GM04503 (cell line): ENCODE measurements at places on chromosomes 6 and 20.
A peak's percentile ranks its signal among the peaks of the same experiment; 100 is the strongest.

GRCh38 chr6:15366003-15366535, 120.2 kb downstream of the JARID2 start:
- no peak for DNase-seq

DNA sequence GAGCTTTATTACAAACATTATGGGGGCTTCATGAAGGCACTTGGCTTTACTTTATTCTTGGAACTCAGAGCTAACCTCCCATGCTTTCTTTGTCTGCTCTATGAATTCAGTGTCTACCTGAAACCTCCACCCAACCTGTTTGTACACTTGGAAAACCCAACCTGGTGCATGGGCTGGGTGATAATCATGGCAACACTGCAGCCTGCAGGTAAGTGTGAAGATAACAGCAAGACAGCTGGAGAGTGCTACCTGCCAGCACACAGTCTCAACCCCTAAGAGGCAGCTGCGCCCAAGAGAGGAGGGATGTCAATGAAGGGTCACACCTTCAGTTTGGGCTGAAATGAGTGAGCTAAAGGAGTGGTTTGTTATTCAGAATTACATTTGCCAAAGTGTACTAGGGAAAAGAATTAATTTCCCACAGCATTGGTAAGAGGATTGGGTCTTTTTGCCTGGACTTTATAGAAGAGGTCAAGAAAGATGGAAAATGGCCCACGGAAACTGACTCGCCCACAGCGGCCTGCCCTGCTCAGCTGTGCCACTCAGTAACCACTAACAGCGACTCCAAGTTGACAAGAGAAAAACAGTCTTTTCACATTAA, 24.4 kb downstream of the FOXQ1 start:
- no peak for DNase-seq

GRCh38 chr6:15462717-15463525, 199.9 kb downstream of the DTNBP1 start:
- DNase-seq: peak; percentile 52

DNA sequence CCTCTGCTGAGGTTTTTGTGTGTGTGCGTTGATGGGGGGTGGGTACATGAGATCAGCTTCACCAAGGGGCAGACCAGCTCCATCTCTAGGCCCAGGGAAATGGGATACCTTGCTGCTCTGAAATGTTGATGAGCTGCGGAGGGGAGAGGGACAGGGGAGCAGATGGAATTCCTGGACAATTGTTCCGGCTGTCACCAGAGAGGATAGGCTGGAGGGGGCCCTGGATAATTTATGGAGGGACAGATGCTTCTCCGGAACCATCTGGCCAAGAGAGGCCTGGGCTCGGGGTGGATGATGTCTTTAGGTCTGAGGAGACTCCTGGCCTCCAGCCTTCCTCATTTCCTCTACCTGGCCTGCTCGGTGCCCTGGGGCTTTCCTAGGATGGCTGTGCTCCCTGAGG, 1.9 kb upstream of the TJAP1 start:
- no peak for DNase-seq

DNA sequence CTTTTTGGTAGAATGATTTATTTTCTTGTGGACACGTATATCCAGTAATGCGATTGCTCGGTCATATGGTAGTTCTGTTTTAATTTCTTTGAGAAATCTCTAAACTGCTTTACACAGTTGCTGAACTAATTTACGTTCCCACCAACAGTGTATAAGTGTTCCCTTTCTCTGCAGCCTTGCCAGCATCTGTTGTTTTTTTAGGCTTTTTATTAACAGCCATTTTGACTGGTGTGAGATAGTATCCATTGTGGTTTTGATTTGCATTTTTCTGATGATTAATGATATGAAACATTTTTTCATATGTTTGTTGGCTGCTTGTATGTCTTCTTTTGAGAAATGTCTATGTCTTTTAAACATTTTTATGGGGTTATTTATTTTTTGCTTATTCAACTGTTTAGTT, 196.7 kb downstream of the MOXD1 start:
- DNase-seq: no peak

GRCh38 chr20:48287552-48288170, 502.4 kb upstream of the SULF2 start:
- no peak for DNase-seq

DNA sequence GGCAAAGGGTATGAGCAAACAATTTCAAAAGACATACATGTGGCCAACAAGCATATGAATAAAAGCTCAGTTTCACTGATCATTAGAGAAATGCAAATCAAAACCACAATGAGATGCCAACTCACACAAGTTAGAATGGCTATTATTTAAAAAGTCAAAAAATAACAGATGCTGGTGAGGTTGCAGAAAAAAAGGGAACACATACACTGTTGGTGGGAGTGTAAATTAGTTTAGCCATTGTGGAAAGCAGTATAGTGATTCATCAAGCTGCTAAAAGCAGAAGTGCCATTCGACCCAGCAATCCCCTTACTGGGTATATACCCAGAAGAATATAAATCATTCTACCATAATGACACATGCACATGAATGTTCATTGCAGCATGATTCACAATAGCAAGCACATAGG, 6.7 kb upstream of the KHDC1L start:
- DNase-seq: no peak

GRCh38 chr6:167323111-167323510, 1.8 kb upstream of the TTLL2 start:
- no peak for DNase-seq

DNA sequence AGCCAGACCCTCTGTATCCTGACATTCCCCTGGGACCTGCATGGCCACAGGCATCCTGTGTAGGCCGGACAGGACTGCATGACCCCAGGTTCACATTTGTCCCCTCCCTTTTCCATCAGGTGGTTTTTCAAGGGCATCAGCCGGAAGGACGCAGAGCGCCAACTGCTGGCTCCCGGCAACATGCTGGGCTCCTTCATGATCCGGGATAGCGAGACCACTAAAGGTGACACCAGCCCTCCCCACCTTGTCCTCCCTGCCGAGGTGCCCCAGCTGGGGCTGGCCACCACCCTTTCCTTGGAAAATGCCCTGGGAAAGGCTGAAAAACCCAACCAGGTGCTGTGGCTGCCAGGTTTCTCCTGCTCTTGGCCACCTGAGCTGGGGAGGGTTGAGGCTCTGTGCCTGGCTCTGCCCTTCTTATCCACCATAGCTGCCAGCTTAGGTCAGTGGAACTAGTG, 27.6 kb downstream of the HCK start:
- DNase-seq: no peak

DNA sequence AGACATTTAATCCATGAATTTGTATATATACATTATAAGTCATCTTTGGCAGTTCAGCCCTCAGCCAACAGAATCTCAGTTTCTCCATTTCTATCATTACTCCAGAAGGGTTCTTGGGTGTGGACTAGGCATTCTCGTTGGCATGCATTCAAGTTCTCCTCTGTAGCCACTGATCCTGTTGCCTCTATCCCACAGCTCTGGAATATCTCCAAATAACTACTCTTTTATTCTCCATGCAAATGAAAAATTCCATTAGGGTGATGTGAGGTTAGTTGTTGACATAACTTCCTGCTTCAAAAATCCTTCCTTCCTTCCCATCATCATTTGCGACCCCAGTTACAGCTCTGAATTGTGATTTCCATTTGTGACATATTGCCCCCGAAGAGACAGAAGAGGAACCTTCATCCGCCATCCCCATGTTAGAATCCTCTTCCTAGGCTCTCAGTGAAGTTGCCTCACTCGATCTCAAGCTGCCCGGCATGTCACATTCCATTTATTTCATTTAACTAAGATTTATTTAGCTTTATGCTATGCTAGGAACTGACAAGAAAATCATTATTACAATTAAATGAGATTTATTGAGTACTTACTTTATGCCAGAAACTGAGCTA, 93.7 kb upstream of the EDN1 start:
- DNase-seq: peak; percentile 30

- DNase-seq: no peak
These were observed 133.9 kb upstream of the BTN3A2 start for GRCh38 chr6:26231006-26231587.

DNA sequence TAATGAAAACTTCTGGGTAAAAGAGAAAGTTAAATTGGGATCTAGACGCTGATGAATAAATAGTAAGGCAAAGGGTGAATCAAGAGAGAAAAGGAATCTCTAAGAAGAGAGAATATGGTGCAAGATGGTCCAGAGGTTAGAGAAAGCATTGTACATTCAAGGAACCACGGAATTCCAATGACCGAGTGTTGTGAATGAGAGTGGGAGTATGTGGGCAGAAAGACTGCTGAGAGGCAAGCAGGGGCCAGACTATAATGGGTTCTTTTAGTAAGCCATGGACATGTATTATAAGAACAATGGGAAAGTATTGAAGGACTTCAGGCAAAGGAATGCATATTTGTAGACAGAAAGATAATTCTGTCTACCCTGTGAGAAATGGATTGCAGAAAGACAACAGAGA, 45.2 kb downstream of the SPTLC3 start:
- DNase-seq: no peak

DNA sequence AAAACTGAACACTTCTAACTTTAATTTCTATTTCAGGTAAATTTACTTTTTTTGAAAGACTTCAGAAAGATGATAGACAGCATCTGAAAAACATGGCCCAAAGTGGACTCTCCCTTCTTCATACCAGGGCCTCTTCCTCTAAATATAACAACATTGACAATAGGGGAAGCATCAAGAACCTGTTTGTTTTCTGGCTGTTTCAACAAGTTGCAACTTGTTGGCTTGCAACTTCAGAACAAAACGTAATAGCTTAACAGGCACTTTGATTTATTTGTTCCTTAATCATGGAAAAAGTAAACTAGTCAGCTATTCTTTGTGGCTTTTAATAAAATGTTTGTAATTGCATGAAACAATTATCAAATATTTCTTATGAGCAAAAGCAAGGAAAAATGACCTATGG, 34.3 kb downstream of the RGS17 start:
- DNase-seq: no peak

- DNase-seq: no peak
These were observed 2.8 kb downstream of the UQCC2 start for GRCh38 chr6:33708516-33709204.

GRCh38 chr6:98039904-98040607, 757.0 kb upstream of the MMS22L start:
- peak; percentile 3 for DNase-seq

GRCh38 chr20:54167909-54168872, 5.6 kb downstream of the CYP24A1 start:
- no peak for DNase-seq

GRCh38 chr6:169092375-169092774, 161.3 kb downstream of the THBS2 start:
- DNase-seq: no peak

- DNase-seq: no peak
These were observed 165.1 kb downstream of the CDKAL1 start for GRCh38 chr6:20699402-20699801.

- DNase-seq: no peak
These were observed 38.7 kb downstream of the RPS12 start for GRCh38 chr6:132853059-132853458.

DNA sequence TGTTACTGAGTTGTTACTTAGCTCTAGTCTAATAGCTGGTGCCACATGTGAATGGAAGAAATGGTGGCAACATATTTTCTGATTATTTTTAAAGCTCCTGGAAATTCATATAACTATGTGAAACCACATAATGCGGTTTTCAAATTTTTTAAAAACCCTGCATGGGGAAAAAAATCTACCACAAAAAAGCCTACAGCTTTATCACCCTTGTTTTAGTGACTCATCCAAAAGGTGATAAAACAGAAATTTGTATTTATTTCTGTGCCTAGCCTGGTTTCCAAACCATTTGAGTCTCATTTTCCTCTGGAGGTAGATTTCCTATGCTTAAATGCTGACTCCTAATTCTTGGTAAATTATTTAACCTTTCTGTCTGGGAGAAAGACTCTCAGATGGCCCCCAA, 5.4 kb upstream of the FBXO30 start:
- no peak for DNase-seq

- DNase-seq: no peak
These were observed 48.9 kb upstream of the BHLHE23 start for GRCh38 chr20:63055575-63056235.

DNA sequence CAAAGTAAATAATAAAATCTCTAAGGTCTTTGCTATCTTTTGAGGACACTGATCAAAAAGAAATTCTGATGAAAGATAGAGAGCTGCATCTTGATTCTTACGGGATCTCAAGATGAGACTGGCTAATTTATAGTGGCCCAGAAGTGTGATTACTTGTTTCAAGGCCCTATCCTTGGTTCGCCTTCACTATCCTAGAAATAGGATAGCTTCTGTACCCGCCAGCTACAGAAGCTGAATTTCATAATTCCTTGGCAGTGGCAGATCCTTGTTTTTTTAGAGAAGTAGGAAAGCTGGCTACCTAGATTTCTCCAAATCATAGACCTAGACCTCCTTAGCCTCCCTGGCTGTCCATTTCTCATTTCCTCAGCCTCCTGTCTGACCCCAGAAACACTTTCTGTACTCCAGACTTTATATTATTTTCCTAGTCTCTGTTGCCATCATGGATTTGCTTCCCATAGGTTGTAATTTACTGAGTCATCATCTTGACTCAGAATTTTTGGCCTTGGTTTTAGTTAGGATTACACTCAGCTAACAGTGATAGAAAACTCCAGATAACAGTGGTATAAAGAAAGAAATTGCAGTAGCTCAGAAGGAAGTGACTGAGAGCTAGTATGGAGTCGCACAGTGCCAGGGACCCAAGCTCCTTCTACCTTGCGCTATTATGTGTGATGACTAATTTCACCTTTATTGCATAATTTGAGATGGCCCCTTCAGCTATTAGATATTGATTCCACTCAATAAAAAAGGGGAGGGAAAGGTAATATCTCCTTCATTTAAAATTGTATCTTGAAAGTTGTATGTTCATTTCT, 27.7 kb downstream of the PHF3 start:
- peak; percentile 35 for DNase-seq

DNA sequence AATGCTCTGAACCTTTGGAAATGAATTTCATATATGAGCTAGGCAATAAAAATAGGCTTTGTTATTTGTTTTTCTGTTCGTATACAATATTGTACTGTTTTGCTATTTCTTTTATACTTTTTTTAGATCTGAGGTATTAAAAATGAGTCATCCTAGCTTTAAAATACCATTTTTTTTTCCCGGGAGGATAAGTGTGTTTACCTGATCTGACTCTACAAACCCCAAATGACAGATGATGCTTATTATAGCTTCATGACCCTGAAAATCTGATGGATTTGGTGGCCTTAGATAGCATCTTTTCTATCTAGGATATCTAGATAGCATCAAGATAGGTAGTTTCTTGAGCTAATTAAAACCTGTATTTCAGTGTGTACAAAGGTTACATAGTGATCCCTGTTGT, 206.4 kb downstream of the DTNBP1 start:
- no peak for DNase-seq

DNA sequence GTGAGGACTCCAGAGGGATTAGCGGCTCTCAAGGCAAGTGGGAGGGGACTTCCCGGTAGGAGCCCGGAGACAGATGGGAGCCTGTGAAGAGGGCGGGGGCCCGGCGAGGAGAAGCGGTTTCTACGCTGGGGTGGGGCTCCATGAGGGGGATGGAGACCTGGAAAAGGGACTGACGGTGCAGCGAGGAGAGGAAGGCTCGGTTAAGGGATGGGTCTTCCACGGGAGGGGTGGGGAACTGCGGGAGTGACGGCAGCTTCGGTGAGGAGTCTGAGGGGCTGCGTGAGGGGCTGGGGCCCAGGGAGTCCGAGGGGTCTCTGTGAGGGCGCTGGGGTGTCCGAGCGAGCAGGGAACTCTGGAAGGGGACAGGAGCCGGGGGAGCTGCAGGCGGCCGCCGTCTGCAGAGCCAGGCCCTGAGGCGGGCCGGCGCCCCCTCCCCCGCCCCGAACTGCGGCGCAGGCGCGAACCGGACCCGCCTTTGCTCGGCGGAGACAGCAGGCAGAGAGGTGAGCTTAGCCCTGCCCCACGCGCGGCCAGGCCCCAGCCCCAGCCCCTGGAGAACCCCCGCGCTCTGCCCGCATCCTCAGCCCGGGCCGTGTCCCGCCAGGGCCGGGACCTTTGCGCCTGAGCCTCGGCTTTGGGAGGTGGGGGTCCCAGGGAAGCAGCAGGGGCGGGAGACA, at the start of gene NRSN2:
TSS of gene NRSN2 (plus strand) at position 472 of the 677 bp plus-strand sequence. CDS start 2,533 bp downstream, outside the sequence.
- no peak for DNase-seq
